ENCODE measurements at places on chromosomes 3 and 15.

DNA sequence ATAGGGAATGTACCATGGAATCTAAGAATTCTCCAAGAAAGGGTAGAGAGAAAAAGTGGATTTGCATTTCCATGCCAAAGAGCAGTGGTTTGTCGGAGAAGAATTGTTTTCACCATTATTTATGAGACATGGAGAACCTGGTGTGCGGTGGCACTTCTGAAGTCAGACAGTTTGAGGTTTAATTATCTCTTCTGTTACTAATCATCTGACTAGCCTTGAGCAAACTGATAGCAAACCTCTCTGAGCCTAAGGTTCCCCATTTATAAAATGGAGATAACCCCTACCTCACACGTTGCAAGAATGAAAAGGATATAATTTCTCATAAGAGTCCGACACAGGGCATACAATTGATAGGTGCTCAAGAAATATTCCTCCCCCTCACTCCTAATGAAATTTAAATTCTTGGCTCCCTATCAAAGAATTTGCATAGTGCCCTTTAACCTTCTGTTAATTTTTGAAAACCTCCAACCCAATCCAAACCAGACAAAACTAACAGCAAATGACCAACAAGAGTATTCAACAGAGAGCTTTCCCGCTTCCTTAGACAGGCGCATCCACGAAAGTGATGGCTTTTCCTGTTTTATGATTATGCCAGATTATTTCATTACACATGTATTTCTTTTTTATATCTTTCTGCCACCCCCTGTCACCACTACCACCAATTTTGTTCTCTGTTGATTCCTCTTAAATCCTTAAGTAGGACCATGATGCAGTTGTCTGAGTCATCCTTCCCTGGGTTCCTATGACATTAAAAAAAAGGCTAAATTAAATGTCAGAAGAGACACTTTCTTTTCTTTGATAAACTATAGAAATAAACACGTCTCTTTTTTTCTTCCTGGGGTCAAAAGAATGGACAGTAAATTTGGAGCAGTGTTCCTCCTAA lies 28.5 kb downstream of the TMEM212 start:
- no peak overlapping the region for H3K4me3 ChIP-seq
- no peak overlapping the region for H3K27ac ChIP-seq
- DNase-seq: no peak
- H3K36me3 ChIP-seq: no peaks in the 10 kb centered on the region

- H3K27me3 ChIP-seq: no peaks in the 10 kb centered on the region
- no peak for DNase-seq
- no peaks in the 10 kb centered on the region for H3K36me3 ChIP-seq
- H3K27ac ChIP-seq: no peak overlapping the region
- H3K4me3 ChIP-seq: no peak overlapping the region
- H3K4me1 ChIP-seq: no peaks in the 10 kb centered on the region
Observed at GRCh38 chr3:165133188-165133899, 55.0 kb upstream of the SI start.

- no peak for DNase-seq
- no peak overlapping the region for H3K27ac ChIP-seq
- H3K4me1 ChIP-seq: no peaks in the 10 kb centered on the region
- H3K4me3 ChIP-seq: no peak overlapping the region
- peaks cover 76% of the 10 kb centered on the region for H3K27me3 ChIP-seq
- H3K36me3 ChIP-seq: peaks cover 11% of the 10 kb centered on the region
Observed at GRCh38 chr3:147393261-147393942, 12.9 kb downstream of the ZIC4 start.

GRCh38 chr3:84998545-84998944 lies 39.8 kb downstream of the CADM2 start:
- no peaks in the 10 kb centered on the region for H3K27me3 ChIP-seq
- no peak overlapping the region for H3K4me3 ChIP-seq
- H3K27ac ChIP-seq: no peak overlapping the region
- H3K36me3 ChIP-seq: no peaks in the 10 kb centered on the region

- peaks cover 26% of the 10 kb centered on the region for H3K27me3 ChIP-seq
- no peak overlapping the region for H3K4me3 ChIP-seq
- H3K4me1 ChIP-seq: no peaks in the 10 kb centered on the region
- H3K27ac ChIP-seq: no peak overlapping the region
- H3K36me3 ChIP-seq: no peaks in the 10 kb centered on the region
Observed at GRCh38 chr3:124088801-124089200, 96.9 kb upstream of the ROPN1 start.

DNA sequence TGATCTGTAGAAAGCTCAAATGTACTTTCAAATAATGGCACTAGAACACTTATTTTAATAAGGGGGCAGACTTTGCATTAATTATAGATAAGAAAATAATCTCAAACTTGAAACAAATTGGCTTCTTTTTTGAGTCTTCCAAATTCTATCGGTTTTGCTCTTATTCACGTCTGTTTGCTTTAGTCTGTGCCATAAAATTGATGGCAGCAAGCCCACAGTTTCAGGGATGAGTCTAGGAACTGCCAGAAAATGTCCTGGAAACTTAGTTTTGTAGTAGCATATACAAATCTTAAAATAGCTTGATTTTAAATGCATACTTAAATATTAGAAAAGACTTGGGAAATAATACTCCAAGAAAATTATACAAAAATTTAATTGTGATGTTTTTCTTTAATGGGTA lies 39.7 kb downstream of the BCHE start:
- no peak overlapping the region for H3K27ac ChIP-seq
- H3K36me3 ChIP-seq: no peaks in the 10 kb centered on the region
- no peaks in the 10 kb centered on the region for H3K4me1 ChIP-seq

- H3K36me3 ChIP-seq: no peaks in the 10 kb centered on the region
- H3K4me1 ChIP-seq: no peaks in the 10 kb centered on the region
- DNase-seq: no peak
- no peak overlapping the region for H3K4me3 ChIP-seq
- H3K27ac ChIP-seq: no peak overlapping the region
Observed at GRCh38 chr15:91291673-91292072, 191.6 kb downstream of the SV2B start.

- H3K4me3 ChIP-seq: no peak overlapping the region
- no peaks in the 10 kb centered on the region for H3K4me1 ChIP-seq
- no peak for DNase-seq
- H3K27me3 ChIP-seq: no peaks in the 10 kb centered on the region
- no peaks in the 10 kb centered on the region for H3K36me3 ChIP-seq
- no peak overlapping the region for H3K27ac ChIP-seq
Observed at GRCh38 chr3:115968871-115969270, 345.6 kb downstream of the GAP43 start.

GRCh38 chr3:108315767-108316301 lies 19.5 kb downstream of the HHLA2 start:
- H3K4me3 ChIP-seq: no peak overlapping the region
- H3K4me1 ChIP-seq: no peaks in the 10 kb centered on the region
- H3K27me3 ChIP-seq: no peaks in the 10 kb centered on the region
- no peaks in the 10 kb centered on the region for H3K36me3 ChIP-seq
- DNase-seq: no peak

DNA sequence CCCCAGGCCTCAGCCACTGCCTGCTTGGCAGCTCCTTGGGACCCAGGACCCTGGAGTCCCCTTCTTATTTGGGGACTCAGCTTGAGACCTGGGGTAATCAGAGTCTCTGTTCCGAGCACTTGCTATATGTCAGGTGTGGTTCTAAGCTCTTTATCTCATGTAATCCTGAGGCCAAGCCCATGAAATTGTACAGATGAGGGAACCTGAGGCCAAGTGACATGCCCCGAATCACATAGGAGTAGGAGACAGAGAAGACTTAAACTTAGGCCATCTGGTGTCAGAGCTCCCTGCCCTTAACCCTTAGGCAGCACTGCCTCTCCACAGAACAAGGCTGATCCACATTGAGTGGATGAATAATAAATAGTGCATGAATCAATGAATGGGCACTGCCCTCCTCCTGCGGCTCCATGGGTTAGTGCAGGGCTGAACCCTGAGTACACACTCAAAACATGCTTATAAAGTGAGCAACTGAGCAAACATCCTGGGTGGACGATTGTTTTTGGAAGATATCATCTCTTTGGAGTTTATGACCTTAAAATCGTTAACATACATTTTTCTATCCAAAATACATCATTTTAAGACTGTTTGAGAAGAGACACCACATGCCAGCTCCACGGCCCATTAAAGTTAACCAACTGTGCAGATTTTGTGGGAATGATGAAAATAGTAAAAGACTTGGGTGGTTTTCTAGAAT lies 33.2 kb upstream of the IQSEC1 start:
- no peak overlapping the region for H3K4me3 ChIP-seq
- H3K27me3 ChIP-seq: no peaks in the 10 kb centered on the region
- H3K36me3 ChIP-seq: no peaks in the 10 kb centered on the region
- no peak for DNase-seq

GRCh38 chr3:186506191-186506739 lies 37.9 kb downstream of the CRYGS start:
- DNase-seq: no peak
- no peaks in the 10 kb centered on the region for H3K27me3 ChIP-seq
- H3K36me3 ChIP-seq: no peaks in the 10 kb centered on the region

DNA sequence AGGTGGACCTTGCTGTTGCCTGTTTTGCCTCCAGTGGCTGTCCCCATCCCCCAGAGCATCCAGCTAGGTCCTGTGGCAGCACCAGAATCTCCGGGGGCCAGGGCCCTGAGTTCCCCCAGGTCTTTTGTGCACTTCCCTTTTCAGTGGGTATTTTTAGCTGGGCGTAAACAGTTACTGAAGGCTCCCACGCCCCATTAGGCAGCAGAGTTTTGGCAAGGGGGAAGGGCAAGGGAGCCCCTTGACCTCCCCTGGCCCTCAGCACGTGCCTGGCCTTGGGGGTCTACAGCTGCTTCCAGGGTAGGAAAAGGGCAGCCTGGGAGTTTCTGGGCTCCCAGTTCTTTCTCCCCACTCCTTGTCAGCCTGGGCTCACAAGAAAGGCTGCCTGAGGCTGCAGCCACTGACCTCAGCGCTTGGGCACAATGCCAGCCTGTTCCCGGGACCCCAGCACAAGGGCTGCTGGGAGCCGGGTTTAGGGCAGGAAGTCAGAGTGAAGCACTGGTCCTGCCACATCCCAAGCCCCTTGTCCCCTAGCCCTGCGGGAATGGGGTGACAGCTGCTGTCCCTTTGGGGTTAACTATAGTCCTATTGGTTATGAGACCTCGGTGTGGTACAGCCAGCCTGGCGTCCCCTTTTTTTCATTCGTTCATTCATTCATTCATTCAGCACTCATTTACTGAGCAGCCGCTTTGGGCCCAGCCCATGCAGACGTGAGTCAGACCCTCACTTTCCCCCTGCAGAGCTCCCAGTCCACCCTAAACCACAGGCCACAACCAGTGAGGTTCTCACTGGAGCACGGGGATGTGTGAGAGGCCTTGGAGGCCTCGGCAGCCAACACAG lies 8.4 kb downstream of the CSK start:
- peak overlapping the region; percentile 85 for H3K4me3 ChIP-seq
- peaks cover 69% of the 10 kb centered on the region for H3K36me3 ChIP-seq
- no peaks in the 10 kb centered on the region for H3K27me3 ChIP-seq
- H3K4me1 ChIP-seq: peaks cover 81% of the 10 kb centered on the region
- peak; percentile 57 for DNase-seq

DNA sequence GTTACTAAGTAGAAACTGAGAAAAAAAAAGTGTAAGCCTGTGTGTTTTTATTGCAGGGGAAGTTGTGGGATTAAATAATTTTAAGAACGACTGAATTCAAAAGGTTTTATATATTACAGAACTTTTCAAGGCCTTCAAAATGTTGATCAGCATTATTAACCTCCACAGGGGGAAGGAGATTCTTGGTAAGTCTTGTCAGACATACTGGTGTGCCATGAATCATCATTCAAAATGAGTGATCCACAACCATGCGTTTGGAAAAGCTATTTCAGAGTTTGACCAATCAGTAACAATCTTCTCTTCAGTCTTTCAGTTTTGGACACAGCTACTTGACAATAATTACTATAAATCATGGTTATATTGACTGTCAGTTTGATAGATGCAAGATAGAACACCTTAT lies 70.2 kb downstream of the ADAMTS9 start:
- no peaks in the 10 kb centered on the region for H3K4me1 ChIP-seq
- H3K36me3 ChIP-seq: no peaks in the 10 kb centered on the region
- no peak overlapping the region for H3K27ac ChIP-seq
- no peak for DNase-seq
- no peak overlapping the region for H3K4me3 ChIP-seq
- no peaks in the 10 kb centered on the region for H3K27me3 ChIP-seq

GRCh38 chr15:81419332-81419943 lies 45.4 kb upstream of the TMC3 start:
- no peak overlapping the region for H3K27ac ChIP-seq
- no peak overlapping the region for H3K4me3 ChIP-seq
- DNase-seq: no peak
- peaks cover 8% of the 10 kb centered on the region for H3K27me3 ChIP-seq

DNA sequence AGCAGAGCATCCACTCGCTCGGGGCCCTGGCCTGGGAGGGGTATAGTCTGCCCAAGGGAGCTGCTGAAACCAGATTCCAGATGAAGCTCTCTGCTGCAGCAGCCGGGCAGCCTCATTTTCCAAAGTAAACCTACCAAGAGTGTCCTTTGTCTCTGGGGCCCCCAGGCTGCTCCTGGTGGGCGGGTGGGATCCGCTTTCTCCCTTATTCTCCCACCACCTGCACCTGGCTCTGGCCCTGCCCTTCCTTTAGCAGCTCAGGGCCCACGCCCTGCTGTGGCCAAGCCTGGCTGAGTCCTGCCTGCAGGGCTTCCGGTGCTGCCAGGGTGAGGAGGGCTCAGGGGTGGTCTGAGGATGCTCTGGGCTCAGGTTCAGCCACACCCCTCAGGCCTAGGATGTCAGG lies 13.0 kb downstream of the SCN5A start:
- no peak for DNase-seq
- H3K4me3 ChIP-seq: no peak overlapping the region
- no peak overlapping the region for H3K27ac ChIP-seq
- no peaks in the 10 kb centered on the region for H3K36me3 ChIP-seq
- H3K4me1 ChIP-seq: peaks cover 3% of the 10 kb centered on the region

- H3K27me3 ChIP-seq: no peaks in the 10 kb centered on the region
- H3K36me3 ChIP-seq: peaks cover 6% of the 10 kb centered on the region
- H3K4me1 ChIP-seq: peaks cover 16% of the 10 kb centered on the region
- DNase-seq: no peak
- no peak overlapping the region for H3K4me3 ChIP-seq
Observed at GRCh38 chr3:23861689-23862088, 55.1 kb downstream of the NKIRAS1 start.

- DNase-seq: peak; percentile 17
- H3K27me3 ChIP-seq: peaks cover 3% of the 10 kb centered on the region
- no peak overlapping the region for H3K27ac ChIP-seq
- no peaks in the 10 kb centered on the region for H3K36me3 ChIP-seq
- no peak overlapping the region for H3K4me3 ChIP-seq
- H3K4me1 ChIP-seq: peaks cover 10% of the 10 kb centered on the region
Observed at GRCh38 chr15:20353966-20354883, 187.4 kb downstream of the GOLGA6L6 start.

DNA sequence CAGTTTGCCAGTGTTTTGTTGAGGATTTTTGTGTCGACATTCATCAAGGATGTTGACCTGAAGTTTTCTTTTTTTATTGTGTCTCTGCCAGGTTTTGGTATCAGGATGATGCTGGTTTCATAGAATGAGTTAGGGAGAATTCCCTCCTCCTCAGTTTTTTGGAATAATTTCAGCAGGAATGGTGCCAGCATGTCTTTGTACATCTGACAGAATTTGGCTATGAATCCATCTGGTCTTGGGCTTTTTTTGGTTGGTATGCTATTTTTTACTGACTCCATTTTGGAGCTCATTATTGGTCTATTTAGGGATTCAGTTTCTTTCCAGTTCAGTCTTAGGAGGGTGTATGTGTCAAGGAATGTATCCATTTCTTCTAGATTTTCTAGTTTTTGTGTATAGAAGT lies 320.0 kb upstream of the PPP2R3A start:
- H3K4me3 ChIP-seq: no peak overlapping the region
- H3K4me1 ChIP-seq: no peaks in the 10 kb centered on the region
- no peak overlapping the region for H3K27ac ChIP-seq
- H3K27me3 ChIP-seq: no peaks in the 10 kb centered on the region
- no peaks in the 10 kb centered on the region for H3K36me3 ChIP-seq
